ENCODE measurements at places on chromosomes 4 and X. TPM values are rescaled to one million over a fixed set of nuclear protein-coding genes. Genes with fewer than 3 reads are reported as not detected.

Gene GPM6B
- total RNA-seq: 2.7 TPM

- no peak overlapping the region for H3K27ac ChIP-seq
- H3K4me1 ChIP-seq: no peaks in the 10 kb centered on the region
- H3K36me3 ChIP-seq: no peaks in the 10 kb centered on the region
- no peaks in the 10 kb centered on the region for H3K27me3 ChIP-seq
- no peak overlapping the region for H3K4me3 ChIP-seq
- no peak for DNase-seq
Measured at GRCh38 chr4:151887031-151887815, 126.4 kb upstream of the GATB start.

DNA sequence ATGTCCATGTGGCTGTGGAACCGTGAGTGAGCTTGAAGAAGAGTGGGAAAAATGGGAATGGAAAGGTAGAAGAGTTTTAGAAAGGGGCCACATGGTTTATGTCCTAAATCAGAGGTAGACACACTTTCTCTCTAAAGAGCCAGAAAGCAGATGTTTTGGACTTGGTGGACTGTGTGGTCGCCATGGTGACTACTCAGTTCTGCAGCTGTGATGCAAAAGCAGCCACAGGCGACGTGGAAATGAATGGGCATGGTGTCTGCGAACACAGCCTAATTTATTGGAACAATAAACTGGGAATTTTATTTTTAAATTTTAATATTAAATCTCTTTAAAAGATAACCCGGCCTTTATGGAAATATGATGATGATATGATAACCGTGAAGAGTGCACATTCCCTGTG lies 386.0 kb upstream of the FAT1 start:
- DNase-seq: no peak
- no peaks in the 10 kb centered on the region for H3K4me1 ChIP-seq
- no peak overlapping the region for H3K27ac ChIP-seq
- H3K4me3 ChIP-seq: no peak overlapping the region
- H3K36me3 ChIP-seq: no peaks in the 10 kb centered on the region

DNA sequence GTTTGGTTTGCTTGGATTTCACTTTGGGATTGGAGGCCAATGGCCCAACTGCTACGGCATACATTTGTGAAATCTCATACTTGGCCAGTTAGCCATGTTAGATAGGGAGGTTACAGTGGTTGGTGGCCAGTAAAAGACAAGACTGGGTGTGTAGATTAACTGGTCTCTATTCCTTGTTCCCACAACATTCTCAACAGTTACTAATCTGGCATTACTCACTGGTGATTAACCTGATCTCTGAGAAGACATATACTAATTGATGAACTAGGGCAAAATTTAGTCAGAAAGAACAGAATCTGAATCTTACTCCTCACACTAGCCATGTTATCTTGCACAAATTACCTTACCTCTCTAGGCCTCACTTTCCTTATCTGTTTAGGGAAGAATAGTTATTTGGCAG lies 33.4 kb downstream of the GATB start:
- no peaks in the 10 kb centered on the region for H3K36me3 ChIP-seq
- DNase-seq: no peak
- H3K4me3 ChIP-seq: no peak overlapping the region
- no peak overlapping the region for H3K27ac ChIP-seq
- H3K4me1 ChIP-seq: no peaks in the 10 kb centered on the region

- H3K27me3 ChIP-seq: no peaks in the 10 kb centered on the region
- DNase-seq: no peak
Measured at GRCh38 chr4:16843831-16844508, 54.5 kb downstream of the LDB2 start.

DNA sequence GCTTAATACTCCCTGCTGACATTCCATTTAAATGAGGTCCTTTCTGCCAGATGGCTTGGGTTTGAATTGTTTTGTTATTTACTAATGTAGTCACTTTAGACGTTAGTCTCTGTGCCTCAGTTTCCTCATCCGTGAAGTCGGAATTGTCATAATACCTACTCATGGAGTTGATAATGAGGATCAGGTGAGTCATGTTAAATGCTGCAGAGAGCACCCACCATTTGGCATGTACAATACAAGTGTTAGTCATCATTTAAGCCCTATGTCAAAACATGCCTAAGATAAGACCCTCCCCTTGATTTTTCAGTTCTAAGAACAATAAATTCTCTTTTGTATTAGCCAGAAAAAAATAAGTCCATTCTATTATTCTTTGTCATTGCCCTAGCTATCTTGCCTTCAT lies 534.8 kb upstream of the HTR2C start:
- no peaks in the 10 kb centered on the region for H3K4me1 ChIP-seq
- no peak overlapping the region for H3K27ac ChIP-seq
- H3K27me3 ChIP-seq: no peaks in the 10 kb centered on the region
- H3K4me3 ChIP-seq: no peak overlapping the region
- H3K36me3 ChIP-seq: no peaks in the 10 kb centered on the region

DNA sequence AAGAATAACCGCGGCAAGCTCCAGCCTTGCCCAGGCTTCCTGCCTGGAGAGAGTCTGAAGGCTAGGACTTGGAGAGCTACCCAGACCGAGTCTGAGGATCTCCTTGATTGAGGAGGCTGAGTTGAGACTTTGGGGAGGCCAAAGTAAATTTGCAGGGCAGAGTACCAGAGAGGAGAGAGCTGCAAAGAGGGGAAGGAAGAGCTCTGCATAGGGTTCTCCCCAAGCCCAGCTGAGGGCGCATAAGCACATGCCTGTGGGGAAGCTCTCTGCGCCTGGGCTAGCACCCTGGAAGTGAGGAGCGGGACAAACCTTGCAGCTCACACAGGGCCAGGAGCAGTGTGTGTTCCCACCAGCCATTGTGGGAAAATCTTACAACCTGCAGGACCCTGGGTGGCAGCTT lies 56.1 kb downstream of the FAM193A start:
- peaks cover 7% of the 10 kb centered on the region for H3K4me1 ChIP-seq
- no peak overlapping the region for H3K4me3 ChIP-seq
- no peak overlapping the region for H3K27ac ChIP-seq

- H3K27me3 ChIP-seq: no peaks in the 10 kb centered on the region
- peaks cover 3% of the 10 kb centered on the region for H3K4me1 ChIP-seq
- no peaks in the 10 kb centered on the region for H3K36me3 ChIP-seq
- no peak overlapping the region for H3K27ac ChIP-seq
- H3K4me3 ChIP-seq: no peak overlapping the region
- peak; percentile 47 for DNase-seq
Measured at GRCh38 chr4:7073526-7074390, 5.9 kb upstream of the GRPEL1 start.

- no peaks in the 10 kb centered on the region for H3K4me1 ChIP-seq
- no peaks in the 10 kb centered on the region for H3K36me3 ChIP-seq
- DNase-seq: no peak
- no peak overlapping the region for H3K27ac ChIP-seq
- H3K4me3 ChIP-seq: no peak overlapping the region
- H3K27me3 ChIP-seq: no peaks in the 10 kb centered on the region
Measured at GRCh38 chrX:107750861-107751445, 24.6 kb downstream of the TSC22D3 start.

- no peak overlapping the region for H3K27ac ChIP-seq
- no peaks in the 10 kb centered on the region for H3K36me3 ChIP-seq
- DNase-seq: no peak
- H3K4me3 ChIP-seq: no peak overlapping the region
- H3K27me3 ChIP-seq: no peaks in the 10 kb centered on the region
Measured at GRCh38 chr4:115315182-115315581, 201.8 kb upstream of the NDST4 start.

Data from colonic mucosa (tissue), 4 donors.